ENCODE measurements at places on chromosomes 1 and 21.

DNA sequence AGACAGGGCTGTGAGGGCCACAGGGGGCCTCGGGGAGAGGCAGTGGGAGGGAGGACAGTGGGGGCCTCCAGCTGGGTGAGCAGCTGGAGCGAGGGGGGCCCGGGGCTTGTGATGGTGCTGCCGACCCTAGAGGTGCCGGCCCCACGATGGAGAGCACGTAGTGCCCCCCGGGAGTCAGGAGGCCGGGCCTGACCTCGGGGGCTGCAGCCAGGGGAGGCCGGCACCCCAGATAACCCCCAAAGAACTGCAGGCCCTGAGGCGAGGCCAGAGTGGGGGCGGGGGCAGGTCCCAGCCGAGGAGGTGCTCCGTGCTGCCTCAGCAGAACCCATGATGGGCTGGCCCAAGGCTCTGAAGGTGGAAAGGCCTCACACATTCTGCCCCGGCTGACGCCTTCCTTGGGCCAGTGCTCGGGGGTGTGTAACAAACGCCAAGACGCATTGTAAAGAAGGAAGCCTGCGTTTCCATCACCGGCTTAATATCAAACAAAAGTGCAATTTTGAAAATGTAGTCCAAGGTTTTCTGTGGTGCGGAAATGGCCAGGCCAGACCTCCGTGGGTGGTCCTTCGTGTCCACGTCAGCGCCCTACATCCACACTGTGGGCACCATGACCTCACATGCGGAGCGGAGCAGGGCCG lies 55.2 kb downstream of the COL6A1 start:
- no peak for DNase-seq

- DNase-seq, result no peak
These were observed 228.3 kb downstream of the SLC35F3 start for GRCh38 chr1:234132795-234133194.

DNA sequence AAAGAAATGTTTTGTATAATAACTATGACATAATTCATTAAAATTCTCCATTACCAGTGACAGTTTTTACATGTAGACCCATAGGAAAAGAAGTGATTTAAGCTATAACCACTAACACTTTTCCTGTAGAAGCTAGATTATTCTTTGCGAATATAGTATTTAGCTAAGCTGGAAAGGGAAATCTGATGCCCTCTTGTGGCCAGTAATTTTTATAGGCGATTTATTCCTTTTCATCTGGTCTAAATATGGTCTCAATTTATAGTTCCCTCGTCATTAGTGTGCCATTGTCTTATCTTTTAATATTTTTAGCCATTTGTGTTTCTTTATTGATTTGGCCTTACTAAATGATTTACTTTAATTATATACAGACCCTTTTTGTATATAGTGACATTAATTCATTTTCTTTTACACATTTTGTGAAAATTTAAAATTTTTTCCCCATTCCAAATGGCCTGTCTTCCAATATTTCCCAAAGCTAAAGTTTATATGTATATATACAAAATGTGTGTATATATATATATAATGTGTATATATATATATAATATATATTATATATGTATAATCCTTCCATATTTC lies 26.7 kb downstream of the BTG3 start:
- no peak for DNase-seq

GRCh38 chr1:203273206-203273868 lies 32.0 kb upstream of the BTG2 start:
- DNase-seq, result peak; percentile 92

DNA sequence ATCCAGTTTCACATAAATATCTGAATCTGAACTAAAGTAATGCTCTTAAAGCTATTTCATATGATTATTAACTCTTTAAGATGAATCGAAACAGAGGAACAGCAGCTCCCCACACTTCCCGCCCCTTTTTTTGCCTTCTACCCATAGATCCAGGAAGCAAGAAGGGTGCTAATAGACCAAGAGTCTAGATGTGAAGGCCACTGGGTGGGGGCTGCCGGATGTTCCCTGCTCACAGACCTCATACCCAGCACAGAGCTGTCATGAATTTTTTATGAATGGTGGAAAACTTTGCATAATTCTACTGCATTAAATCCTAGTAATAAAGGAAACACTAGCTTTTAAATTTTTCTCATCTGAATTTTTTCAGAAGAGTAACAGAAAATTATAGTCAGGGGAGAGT lies 283.9 kb upstream of the SGIP1 start:
- DNase-seq, result no peak

- DNase-seq, result no peak
These were observed 4.2 kb upstream of the STXBP3 start for GRCh38 chr1:108742253-108742652.

- no peak for DNase-seq
These were observed 39.3 kb downstream of the TCP10L start for GRCh38 chr21:32545948-32546441.
